ENCODE measurements at places on chromosomes 13 and 19. TPM values are rescaled to one million over a fixed set of nuclear protein-coding genes. Genes with fewer than 3 reads are reported as not detected.

The URAD gene
- total RNA-seq = not detected

The CCDC70 gene
- total RNA-seq = not detected

The ANKRD24 gene
- total RNA-seq = 0.68 TPM

The PSG5 gene
- 0.09 TPM for total RNA-seq

The SOX1 gene
- not detected for total RNA-seq

The NLRP11 gene
- total RNA-seq = 0.05 TPM

The ZNF628 gene
- total RNA-seq = 1.4 TPM

The NTF4 gene
- not detected for total RNA-seq

The C13orf46 gene
- 0.17 TPM for total RNA-seq

The LILRA1 gene
- total RNA-seq = not detected

The IGFL2 gene
- not detected for total RNA-seq

The SLITRK5 gene
- total RNA-seq = not detected

The CGB5 gene
- not detected for total RNA-seq

The PPP1R13L gene
- total RNA-seq = 21.0 TPM

The PLIN3 gene
- total RNA-seq = 111 TPM

The ZNF468 gene
- 23.5 TPM for total RNA-seq

The ADGRE3 gene
- not detected for total RNA-seq

The SIN3B gene
- 43.0 TPM for total RNA-seq

All from dermis blood vessel endothelial cell (primary cell).